ENCODE measurements at places on chromosomes 2 and 18.

GRCh38 chr2:105497094-105497493, 98.2 kb upstream of the FHL2 start:
- no peak for DNase-seq

DNA sequence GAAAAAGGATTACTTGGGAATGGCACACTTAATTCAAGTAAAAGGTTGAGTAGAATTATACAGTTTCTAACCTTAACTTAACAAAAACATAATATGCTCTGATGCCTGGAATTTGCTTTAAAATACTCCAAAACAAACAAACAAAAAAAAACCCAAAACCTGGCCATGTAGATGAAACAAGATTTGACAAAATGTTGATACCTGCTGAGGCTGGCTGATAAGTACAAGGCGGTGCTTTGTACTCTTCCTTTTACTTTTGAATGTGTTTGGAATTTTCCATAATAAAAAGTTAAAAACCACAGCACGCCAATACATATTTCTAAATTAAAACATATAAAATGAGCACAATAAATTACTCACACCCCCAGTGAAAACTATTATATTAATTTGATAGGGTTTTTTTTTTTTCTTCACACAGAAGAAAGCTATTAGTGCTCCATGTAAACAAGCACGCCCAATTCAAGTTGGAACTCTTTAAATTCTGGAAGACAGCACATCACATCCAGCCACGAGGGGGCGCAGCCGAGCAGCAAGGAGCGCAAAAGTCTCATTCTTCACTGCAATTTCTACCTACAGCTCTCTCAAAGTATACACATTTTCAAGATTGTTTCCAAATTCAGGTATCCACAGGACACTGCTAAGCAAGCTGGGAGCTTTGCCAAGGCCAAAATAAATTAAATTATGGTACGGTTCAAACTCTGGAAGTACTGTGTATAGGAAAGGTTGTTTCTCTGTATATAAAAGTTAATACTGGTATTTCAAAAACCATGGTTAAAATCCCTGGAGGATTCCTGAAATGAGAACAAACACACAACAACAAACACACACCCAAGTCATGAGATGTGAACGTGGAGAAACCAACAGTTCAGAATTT, 7.5 kb downstream of the SERTAD2 start:
- DNase-seq: peak; percentile 78

- DNase-seq: peak; percentile 71
These were observed 20.9 kb upstream of the COL6A3 start for GRCh38 chr2:237434866-237435311.

DNA sequence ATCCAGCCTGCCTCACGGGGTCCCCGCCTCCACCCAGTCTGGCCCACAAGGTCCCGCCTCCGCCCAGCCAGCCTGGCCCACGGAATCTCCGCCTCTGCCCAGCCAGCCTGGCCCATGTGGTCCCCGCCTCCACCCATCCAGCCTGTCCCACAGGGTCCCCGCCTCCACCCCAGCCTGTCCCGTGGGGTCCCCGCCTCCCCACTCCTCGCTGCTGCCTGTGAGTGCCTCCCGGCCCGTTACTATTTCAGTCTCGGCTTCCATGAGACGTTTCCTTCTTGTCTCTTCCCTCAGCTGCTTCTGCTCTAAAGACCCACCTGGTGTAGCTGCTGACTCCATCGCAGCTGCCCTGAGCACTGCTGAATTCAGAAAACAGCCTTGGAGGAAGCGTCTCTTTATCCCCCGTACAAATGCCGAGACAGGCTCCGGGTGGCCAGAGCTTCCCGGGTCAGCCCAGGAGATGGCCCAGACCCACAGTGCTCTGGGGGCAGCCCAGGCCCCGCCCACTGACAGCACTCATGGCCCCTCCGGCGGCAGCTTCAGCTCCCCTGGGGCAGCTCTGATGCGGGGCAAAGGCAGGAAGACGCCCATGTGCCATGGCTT, 69.8 kb downstream of the NFATC1 start:
- DNase-seq: no peak

DNA sequence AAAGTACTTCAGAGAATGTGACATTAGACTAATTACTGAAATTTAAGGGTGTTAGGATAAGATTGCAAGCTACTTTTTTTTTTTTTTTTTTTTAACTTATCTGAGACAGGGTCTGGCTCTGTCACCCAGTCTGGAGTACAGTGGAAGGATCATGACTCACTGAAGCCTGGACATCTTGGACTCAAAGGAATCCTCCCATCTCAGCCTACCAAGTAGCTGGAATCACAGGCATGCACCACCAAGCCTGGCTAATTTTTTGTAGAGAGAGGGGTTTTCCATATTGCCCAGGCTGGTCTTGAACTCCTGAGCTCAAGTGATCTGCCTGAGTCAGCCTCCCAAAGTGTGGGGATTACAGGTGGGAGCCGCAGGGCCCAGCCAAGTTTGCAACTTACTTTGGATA, 1246.0 kb upstream of the ZEB2 start:
- DNase-seq: no peak

- no peak for DNase-seq
These were observed 671.9 kb upstream of the PKDCC start for GRCh38 chr2:41375901-41376300.

GRCh38 chr18:62605685-62606084, 82.9 kb downstream of the ZCCHC2 start:
- no peak for DNase-seq

- no peak for DNase-seq
These were observed 213.9 kb downstream of the FBXO15 start for GRCh38 chr18:73933685-73934084.

DNA sequence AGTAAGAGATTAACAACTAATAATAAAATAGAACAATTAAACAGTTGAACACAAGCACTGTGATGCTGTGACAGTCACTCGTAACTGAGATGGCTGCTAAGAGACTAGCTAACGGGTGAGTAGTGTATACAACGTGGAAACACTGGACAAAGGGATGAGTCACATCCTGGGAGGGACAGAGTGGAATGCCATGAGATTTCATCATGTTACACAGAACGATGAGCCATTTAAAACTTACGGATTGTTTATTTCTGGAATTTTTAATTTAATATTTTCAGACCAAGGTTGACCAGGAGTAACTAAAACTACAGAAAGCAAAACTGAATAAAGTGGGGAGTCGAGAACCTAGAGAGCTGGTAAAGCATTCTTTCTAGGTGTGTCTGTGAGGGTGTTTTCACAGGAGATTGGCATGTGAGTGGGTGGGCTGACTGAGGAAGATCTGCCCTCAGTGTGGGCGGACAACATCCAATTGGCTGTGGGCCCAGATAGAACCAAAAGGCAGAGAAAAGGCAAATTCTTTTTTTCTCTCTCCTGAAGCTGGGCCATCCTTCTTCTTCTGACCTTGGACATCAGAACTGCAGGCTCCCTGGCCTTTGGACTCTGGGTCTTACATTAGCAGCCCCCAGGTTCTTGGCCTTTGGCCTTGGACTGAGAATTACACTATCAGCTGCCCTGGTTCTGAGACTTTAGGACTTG, 14.6 kb downstream of the TMSB10 start:
- peak; percentile 76 for DNase-seq

DNA sequence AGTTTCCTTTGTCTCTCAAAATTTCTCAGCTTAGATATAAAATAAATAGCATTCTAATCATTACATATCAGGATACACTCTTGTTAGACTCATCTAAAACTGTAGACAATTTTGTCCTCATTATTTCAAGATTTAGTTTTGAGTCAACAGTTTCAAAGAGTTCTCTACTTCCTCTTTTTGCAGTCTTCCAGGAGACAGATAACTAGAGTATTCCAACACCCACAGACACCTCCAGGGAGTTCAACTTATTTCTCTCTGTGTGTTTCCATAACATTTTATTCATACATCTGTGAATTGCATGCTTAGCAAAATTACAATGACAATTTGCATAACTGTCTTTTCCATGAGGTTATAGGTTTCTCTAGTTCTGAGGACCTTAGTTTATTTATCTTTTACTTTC, 166.6 kb upstream of the HNMT start:
- no peak for DNase-seq

GRCh38 chr2:10591207-10591606, 98.6 kb downstream of the NOL10 start:
- DNase-seq: no peak

GRCh38 chr18:33495278-33495677, 54.8 kb upstream of the CCDC178 start:
- DNase-seq: no peak

DNA sequence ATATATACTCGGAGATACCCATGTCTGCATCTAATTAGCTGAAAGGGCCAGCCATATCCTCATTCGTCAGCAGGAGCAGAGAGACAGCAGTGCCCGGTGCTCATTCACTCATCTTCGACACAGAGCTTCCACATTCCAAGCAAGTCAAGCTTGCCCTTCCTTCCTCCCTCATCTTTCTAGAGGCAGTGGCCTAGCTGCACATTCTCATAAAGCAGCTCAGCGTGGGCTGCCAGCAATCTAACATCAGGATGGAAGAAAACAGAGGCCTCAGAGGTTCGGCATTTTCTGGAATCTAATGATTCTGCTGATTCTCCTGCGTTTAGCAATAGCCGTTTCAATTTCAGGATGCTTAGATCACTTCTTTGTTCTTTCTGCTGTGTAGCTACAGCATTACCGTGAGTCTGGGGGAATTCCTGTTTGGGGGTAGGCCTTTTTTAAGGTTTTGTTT, 68.8 kb downstream of the CLHC1 start:
- DNase-seq: no peak

DNA sequence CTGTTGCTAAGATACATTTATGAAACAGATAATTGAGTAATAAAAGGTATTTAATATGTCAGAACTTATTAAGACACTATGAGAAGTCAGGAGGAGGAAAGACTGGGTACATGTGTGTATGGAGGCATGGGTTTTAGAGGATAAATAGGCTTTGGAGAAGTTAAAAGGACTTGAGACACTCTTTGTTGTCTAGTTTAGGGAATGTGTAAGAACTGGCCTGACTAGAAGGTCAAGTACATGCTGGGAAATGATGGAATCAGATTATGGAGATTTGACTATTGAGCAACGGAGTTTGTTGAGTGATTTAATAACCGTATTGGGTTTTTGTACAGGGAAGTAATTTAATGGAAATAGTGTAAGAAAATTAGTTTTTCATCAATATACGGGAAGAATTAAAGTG, 28.2 kb upstream of the SPDYA start:
- DNase-seq: no peak

- no peak for DNase-seq
These were observed 321.5 kb downstream of the SLC8A1 start for GRCh38 chr2:40130251-40130994.

GRCh38 chr2:219706823-219707281, 79.4 kb downstream of the SLC4A3 start:
- DNase-seq: no peak

DNA sequence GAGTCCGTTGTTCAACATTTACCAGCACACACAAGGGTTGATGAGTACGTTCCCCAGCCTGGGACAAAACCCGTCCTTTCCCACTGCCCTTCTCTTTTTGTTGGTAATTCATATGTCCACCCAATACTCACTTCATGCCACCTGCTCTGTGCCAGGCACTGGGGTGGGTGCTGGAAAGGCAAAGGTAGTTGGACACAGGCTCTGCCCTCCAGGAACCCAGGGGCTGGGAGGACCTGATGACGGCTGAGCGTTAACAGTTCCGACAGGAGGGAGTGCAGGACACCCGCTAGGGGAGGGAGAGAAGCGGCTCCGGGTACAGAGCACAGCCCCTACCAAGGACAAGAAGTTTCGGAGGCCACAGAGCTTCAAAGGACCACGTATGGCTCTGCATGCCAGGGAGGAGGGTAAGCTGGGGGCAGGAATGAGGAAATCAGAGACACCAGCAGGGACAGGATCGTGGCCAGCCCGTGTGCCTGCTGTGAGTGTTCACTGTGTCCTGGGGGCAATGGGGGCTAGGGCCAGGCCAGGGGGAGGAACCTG, 134.1 kb upstream of the GPC1 start:
- DNase-seq: no peak

DNA sequence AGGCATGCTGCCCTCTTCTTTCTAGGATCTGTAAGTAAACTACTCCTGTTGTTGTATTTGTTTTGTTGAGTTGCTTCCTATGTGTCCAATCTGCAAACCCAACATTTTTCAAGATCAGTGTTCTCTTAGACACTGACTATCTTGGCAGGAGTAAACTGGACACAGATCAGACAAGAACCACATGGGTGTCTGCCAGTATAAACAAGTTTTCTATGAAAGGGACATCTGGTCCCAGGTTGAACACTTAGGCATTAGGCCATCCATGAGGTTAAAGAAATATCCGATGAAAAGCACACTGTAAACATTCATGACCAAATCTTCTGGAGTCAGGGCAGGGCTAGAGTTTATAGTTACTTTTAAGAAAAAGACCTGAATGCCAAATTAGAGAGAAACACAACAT, 441.8 kb downstream of the NYAP2 start:
- no peak for DNase-seq

GRCh38 chr2:150491943-150492342, 4.5 kb upstream of the RND3 start:
- DNase-seq: no peak

DNA sequence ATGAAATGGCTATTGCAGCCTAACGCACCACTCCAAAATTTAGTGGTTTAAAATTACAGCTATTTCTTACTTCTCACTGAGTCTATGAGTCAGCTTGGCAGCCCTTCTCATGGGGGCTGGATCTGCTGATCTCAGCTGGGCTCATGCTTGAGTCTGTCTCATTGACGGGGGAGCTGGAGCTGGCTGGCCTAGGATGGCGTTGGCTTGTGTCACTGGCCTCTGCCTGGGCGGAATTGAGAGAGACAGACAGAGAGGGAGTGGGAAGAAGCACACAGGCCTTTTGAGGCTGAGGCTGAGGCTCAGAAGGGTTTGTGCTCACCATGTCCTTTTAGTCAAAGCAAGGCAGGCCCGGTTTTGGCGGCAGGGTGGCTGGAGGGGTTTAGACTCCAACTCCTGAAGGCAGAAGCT, 412.1 kb upstream of the MYT1L start:
- DNase-seq: no peak

GRCh38 chr2:237444071-237444470, 30.1 kb upstream of the COL6A3 start:
- DNase-seq: no peak

DNA sequence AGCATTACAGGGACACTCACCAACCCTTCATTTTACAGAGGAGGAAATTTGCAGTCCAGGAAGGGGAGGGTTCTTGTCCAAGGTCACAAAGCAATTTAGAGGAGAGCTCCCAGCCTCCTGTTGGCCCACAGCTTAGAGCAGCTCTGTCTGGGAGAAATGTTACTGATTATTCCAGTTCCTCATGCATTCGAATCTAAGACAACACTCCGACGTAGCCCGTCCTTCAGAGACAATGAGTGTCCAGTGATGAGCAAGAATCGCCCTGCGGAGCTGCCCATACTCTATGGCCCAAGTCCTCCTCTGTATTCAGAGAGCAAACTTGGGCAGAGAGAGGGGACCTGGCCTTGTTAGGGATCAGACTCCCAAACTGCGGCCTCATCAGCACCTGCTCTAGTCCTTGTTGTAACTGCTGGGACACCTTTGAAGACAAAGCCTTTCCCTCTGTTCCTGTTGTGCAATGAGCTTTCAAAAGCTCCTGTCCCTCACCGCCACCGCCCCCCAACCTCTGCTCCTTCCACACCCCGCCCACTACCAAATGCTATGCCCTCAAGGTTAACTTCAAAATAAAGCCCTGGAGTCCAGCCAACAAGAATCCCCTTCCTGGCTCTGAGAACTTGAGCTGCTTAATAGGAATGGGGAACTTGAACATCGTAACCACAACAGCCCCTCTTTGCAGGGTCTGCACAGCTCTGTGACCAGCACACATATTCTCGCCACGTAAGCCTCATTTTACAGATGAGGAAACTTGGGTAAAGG, 234.8 kb upstream of the SMAD2 start:
- DNase-seq: no peak

- DNase-seq: no peak
These were observed 69.2 kb downstream of the SS18 start for GRCh38 chr18:26021061-26021754.
